ENCODE measurements at places on chromosomes 7 and 10.

GRCh38 chr7:103025341-103025740 lies 49.3 kb downstream of the FBXL13 start:
- no peak for DNase-seq

GRCh38 chr10:21329995-21330627 lies 195.4 kb downstream of the SKIDA1 start:
- DNase-seq = peak; percentile 84

GRCh38 chr7:77242068-77242467 lies 42.4 kb upstream of the FGL2 start:
- no peak for DNase-seq

- no peak for DNase-seq
Measured at GRCh38 chr7:146626912-146627311, 510.3 kb downstream of the CNTNAP2 start.

GRCh38 chr7:107387128-107387527 lies 82.7 kb upstream of the GPR22 start:
- DNase-seq = peak; percentile 44

GRCh38 chr10:99835947-99836346 lies 53.5 kb downstream of the ABCC2 start:
- DNase-seq = no peak
